ENCODE measurements at places on chromosomes 5 and 9.
A peak's percentile ranks its signal among the peaks of the same experiment; 100 is the strongest.

DNA sequence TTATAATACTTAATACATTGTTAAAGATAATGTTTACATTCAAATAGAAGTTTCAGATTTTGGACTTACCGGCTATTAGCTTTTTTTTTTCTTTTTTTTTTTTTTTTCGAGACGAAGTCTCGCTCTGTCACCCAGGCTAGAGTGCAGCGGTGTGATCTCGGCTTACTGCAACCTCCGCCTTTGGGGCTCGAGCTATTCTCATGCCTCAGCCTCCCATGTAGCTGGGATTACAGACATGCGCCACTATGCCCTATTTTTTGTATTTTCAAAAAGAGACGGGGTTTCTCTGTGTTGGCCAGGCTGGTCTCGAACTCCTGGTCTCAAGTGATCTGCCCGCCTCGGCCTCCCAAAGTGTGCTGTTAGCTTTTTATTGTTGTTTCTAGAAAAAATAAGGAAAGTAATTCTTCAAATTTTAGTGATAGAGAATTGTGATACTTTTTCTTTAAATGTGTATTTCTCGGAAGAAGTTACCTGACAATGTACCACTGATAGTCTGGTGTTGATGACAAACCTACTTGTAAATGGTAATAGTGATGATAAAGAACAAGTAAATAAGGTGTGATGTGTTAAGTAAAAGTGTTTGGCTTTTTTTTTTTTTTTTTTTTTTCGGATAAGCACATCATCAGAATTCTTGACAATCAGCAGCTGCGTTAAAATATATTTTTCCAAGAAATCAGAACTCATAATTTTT lies 2.7 kb downstream of the CDC42SE2 start:
- DNase-seq, result no peak

- peak; percentile 13 for DNase-seq
Measured at GRCh38 chr5:15966651-15967050, 212.9 kb downstream of the MARCHF11 start.

GRCh38 chr5:132756542-132756941 lies 9.3 kb downstream of the CCNI2 start:
- DNase-seq, result no peak

DNA sequence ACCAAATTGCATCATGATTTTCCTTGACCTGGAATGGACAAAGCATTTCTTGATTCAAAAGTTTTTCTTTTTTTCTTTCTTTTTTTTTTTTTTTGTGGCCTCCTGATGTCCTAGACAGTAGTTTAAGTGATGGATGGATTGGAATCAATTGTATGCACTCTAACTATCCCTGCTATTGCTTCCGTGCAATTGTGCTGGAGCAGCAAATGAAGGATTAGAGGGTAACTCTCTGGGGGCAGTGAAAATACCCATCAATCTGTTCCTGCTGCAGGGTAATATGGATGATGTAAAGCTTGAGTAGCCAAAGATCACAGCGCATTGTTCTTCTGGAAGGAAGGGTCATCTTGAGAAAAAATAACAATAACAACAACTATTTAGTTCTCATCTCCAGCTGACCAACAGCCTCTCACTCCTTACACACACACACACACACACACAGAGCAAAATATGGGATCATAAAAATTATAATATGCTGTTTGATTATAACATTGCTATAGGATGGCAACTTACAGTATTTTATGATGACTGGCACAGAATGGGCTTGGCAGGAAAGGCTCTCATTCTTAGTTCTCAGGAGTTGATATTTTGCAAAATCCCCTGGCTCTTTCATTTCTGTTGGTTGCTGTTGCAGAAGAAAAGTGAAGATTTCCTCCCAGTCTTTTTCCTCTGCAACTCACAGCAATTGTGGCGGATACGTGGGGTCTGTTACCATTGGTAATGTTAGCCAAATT lies 160.9 kb upstream of the DMAC1 start:
- no peak for DNase-seq

Data from AG10803 (cell line).